ENCODE measurements at places on chromosomes 13 and 19.

GRCh38 chr13:48405875-48406274, 7.0 kb downstream of the LPAR6 start:
- H3K4me1 ChIP-seq: peaks cover 36% of the 10 kb centered on the region
- no peaks in the 10 kb centered on the region for H3K27me3 ChIP-seq
- H3K36me3 ChIP-seq: no peaks in the 10 kb centered on the region
- no peak for DNase-seq
- peak overlapping the region; percentile 25 for H3K27ac ChIP-seq
- no peak overlapping the region for H3K4me3 ChIP-seq

GRCh38 chr13:93246069-93246468, 19.5 kb downstream of the GPC6 start:
- no peak for DNase-seq
- no peaks in the 10 kb centered on the region for H3K27me3 ChIP-seq
- H3K4me1 ChIP-seq: no peaks in the 10 kb centered on the region
- no peak overlapping the region for H3K27ac ChIP-seq

DNA sequence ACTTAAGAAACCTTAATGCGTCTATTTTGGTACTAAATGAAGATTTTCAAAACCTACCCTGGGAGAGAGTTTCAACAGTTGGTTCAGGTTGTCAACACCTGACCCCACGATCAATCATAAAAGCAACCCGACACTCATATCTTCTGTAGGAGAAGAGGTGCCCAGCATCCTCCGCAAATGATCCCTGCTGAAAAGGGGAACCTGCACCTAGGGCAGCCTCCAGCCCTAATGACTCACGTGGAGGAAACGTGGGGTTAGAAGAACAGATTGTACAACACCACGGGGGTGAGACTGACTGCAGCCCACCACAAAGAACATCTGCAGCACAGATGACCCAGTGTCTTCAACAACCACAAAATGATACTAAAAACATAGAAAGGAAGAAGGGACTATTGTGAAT, 116.3 kb downstream of the RAB20 start:
- H3K27me3 ChIP-seq: no peaks in the 10 kb centered on the region
- H3K27ac ChIP-seq: no peak overlapping the region
- H3K36me3 ChIP-seq: peaks cover 55% of the 10 kb centered on the region
- no peak overlapping the region for H3K4me3 ChIP-seq
- DNase-seq: no peak

DNA sequence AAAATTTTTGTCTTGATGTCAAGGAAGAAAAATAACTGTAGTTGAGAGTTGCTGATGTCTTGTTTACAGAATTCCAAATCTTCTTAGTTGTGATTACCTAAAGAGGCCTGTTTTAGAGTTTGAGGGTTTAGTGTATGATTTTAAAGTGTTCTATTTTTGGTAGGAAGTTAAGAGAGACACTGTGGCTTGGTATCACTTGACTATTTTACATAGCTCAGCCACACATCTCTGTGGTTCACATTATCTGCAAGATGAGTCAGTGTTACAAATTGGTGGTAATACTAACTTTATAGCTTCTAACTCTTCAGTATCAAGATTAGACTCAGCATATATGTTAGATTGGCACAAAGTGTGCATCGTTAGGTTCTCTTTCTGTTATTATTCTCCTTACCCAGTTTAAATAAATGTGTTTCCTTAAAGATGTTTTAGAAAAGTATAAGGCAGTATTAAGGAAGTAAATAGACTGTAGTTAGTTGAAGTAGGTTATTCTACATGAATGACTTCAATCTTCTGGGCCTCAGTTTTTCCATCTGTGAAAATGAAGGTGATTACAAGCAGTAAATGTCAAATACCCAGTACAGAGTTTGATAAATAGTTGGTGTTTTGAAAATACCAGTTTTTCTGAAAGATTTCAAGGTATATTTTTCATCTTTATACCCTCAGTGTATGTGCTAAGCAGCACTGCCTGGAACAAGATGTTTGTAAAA, 33.4 kb downstream of the COG6 start:
- H3K36me3 ChIP-seq: peaks cover 16% of the 10 kb centered on the region
- H3K27me3 ChIP-seq: no peaks in the 10 kb centered on the region
- DNase-seq: no peak
- H3K4me1 ChIP-seq: no peaks in the 10 kb centered on the region

- H3K27me3 ChIP-seq: no peaks in the 10 kb centered on the region
- peaks cover 37% of the 10 kb centered on the region for H3K36me3 ChIP-seq
- no peak overlapping the region for H3K4me3 ChIP-seq
- H3K27ac ChIP-seq: no peak overlapping the region
- H3K4me1 ChIP-seq: no peaks in the 10 kb centered on the region
- no peak for DNase-seq
Observed at GRCh38 chr13:41326661-41327060, 15.6 kb downstream of the NAA16 start.

GRCh38 chr13:88248393-88248792, 577.2 kb downstream of the SLITRK5 start:
- no peaks in the 10 kb centered on the region for H3K27me3 ChIP-seq
- H3K36me3 ChIP-seq: no peaks in the 10 kb centered on the region
- H3K4me1 ChIP-seq: no peaks in the 10 kb centered on the region
- H3K27ac ChIP-seq: no peak overlapping the region
- no peak for DNase-seq

DNA sequence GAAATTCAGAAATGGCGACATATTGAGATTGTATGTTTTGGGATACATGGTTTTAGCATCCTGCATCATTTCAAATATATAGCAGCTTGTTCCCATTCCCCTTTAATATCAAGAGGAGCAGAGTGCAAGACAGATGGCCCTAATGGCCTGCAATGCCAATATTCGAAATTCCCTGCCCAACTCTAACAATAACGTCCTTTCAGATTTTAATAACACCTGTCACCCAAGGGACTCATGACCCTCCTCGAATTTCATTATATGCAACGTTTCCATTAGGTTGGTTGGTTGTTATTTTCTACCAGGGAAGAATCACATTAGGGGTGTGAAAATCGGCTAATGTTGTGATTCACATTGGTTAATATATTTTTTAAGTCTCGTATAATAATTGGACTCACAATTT, 170.0 kb downstream of the TNFSF13B start:
- H3K27ac ChIP-seq: no peak overlapping the region
- H3K27me3 ChIP-seq: no peaks in the 10 kb centered on the region
- no peak for DNase-seq
- no peaks in the 10 kb centered on the region for H3K36me3 ChIP-seq
- no peak overlapping the region for H3K4me3 ChIP-seq

DNA sequence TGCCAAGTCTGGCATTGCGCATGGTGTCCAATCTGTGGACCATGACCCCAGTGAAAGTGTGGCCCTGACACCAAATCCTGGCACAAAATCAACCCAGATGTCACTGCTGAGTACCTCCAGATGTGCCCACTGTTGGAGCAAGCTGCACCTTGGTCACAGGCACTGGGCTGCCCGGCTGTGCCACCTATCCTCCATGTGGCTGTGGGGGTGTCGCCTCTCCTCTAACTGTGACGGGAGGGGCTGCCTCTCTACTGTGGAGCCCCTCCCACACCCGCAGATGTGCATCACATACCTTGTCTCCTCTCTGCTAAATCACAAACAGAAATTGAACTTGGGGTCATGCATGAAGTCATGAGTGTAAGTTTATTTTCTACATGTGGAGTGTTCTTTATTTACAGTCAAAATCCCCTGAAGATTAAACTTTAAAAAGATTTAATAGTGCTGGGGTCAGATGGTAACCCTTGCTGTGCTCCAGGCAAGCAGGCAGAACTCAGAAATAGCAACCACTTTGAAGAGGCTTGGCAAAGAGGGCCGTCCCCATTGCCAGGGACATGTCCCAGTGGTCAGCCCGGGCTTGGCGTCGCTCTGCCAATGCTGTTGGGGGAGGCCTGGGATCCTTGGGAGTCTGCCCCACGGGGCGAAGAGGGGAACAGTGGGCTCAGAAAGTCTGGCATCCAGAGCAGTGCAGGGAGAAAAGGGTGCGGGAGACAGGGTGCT, 46.4 kb upstream of the ZNF536 start:
- H3K27me3 ChIP-seq: no peaks in the 10 kb centered on the region
- no peaks in the 10 kb centered on the region for H3K36me3 ChIP-seq

GRCh38 chr19:39196860-39197562, at the start of gene NCCRP1:
TSS of gene NCCRP1 (plus strand) at chr19:39196964. CDS start at chr19:39196983, 19 bp downstream.
- no peak for DNase-seq
- no peaks in the 10 kb centered on the region for H3K36me3 ChIP-seq
- no peak within 1 kb of the TSS for H3K4me3 ChIP-seq
- H3K4me1 ChIP-seq: peaks cover 7% of the 10 kb centered on the region
- H3K27ac ChIP-seq: no peak within 1 kb of the TSS

GRCh38 chr19:58002384-58003173, at the start of gene ZNF606:
TSS of gene ZNF606 (minus strand) at chr19:58002820. CDS start at chr19:58001319, 1,501 bp downstream.
- DNase-seq: peak; percentile 95
- H3K4me3 ChIP-seq: peak within 1 kb of the TSS; percentile 79
- no peaks in the 10 kb centered on the region for H3K27me3 ChIP-seq
- H3K4me1 ChIP-seq: peaks cover 8% of the 10 kb centered on the region
- peaks cover 29% of the 10 kb centered on the region for H3K36me3 ChIP-seq

DNA sequence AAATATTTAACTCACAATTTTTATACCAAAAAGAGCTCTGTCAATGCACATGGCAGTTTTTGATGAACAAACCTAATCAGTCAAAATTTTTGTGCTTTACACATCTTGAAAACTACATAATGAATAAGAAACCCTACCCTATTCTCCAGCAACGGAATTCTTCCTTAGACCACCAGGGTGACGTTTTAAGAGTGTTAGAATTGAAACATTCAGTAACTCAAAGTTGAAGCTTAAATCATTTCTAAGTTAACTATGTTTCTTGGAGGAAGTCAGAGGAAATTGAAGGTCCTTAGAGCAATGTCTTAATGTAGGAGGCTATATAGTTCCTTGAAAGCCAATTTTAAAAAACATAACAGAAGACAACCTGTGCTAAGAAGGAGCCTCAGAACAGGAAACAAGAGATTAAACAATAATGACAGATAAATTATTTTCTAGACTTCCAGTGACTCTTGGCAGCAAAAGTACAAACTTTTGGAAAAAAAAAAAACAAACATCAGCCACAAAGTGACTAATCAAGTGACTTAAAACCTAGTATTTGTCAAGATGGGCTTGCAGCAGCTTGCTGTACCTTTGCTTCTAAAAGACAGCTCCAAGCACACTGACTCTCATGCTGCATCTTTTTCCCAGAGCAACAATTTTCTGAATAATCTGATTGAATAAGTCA, 6.2 kb downstream of the SPRY2 start:
- peaks cover 21% of the 10 kb centered on the region for H3K4me1 ChIP-seq
- peak overlapping the region; percentile 4 for H3K27ac ChIP-seq
- H3K27me3 ChIP-seq: no peaks in the 10 kb centered on the region
- no peak for DNase-seq
- peaks cover 38% of the 10 kb centered on the region for H3K36me3 ChIP-seq
